ENCODE measurements at places on chromosomes 1 and 21. TPM values are rescaled to one million over a fixed set of nuclear protein-coding genes. Genes with fewer than 3 reads are reported as not detected.

- DNase-seq = peak; percentile 66
Measured at GRCh38 chr1:168439456-168440375, 104.1 kb downstream of the XCL2 start.

DNA sequence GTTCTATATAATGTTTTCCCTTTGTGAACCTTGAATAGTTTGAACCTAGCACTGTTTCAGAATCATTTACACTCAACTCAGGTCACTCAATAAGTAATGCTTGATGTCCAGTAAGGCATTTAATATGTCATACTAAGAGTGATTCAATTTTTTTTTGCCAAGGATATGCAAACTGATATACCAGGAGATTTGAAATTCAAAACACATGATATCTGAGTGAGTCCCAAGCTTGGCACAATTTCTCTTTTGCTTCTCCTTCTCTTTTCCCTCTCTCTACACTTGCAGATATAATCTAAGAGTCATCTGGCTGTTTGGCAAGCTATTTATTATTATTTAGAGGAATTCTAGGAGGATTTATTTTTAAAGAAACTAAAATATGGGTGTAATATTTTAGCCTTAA lies 61.6 kb upstream of the SPAG17 start:
- DNase-seq = no peak

GRCh38 chr1:31036749-31037500 lies 28.6 kb downstream of the PUM1 start:
- no peak for DNase-seq

DNA sequence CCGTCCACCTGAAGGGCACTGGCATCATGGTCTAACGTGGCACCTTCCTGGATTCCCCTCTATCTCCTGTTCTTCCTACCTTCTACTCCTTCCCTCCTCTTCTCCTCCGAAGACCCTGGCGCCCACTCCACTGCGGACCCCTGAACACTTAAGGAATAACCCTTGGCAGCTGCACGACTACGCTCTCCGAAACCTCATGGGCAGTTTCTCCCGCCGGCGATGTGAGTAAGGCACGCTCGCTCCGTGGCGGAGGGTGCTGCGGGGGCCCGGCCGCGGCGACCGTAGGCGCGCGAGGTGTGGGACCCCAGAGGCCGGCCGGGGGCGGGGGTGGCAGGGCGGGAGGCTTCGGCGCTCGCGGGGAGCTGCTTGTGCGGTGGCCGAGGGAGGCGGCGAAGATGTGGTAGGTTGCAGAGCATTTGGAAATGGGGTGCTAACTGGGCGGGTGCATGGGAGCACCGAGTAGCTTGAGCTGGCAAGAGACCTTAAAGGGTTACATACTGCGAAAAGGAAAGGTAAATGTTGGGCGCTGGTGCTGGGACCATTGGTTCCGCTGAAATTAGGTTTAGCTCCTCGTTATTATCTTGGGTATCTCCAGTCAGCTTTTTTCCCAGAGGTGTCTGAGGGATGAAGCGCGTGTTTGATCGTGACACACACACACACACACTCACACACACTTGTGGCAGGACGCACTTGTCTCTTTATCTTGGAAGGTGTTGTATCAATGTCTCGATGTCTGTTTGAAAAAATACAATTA lies 876 bp downstream of the LRRC7 start:
- DNase-seq = no peak

DNA sequence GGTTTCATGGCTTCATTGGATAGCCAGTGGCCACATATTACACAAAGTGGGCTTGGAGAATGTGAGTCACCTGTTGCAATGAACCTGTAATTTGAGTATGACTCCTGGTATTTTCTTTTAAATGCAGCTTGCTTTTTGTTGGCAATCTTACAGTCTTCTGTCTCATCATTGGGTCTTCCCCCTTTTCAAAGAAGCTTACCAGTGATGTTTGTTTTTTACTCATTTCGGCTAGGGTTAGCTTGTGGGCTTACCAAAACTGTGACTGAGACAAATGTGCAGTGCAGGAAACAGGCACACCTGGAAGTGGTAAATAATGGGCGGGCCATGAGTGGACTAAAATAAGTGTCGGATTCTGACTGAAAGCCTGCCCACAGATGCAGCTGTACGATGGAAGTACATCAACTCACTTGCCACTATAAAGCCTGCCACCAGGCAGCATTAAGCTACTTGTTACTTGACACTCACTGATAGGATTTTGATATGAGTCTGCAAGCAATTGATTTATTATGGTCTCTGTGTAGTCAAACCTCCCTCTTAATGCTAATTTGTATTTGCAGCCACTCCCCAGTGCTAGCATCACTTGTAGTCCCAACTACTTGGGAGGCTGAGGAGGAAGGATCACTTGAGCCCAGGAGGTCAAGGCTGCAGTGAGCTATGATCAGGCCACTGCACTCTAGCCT lies 4.2 kb downstream of the HHAT start:
- peak; percentile 4 for DNase-seq

- DNase-seq = no peak
Measured at GRCh38 chr1:20057886-20058420, 12.0 kb upstream of the PLA2G5 start.

GRCh38 chr1:109895720-109896504 lies 14.7 kb upstream of the CSF1 start:
- DNase-seq = no peak

DNA sequence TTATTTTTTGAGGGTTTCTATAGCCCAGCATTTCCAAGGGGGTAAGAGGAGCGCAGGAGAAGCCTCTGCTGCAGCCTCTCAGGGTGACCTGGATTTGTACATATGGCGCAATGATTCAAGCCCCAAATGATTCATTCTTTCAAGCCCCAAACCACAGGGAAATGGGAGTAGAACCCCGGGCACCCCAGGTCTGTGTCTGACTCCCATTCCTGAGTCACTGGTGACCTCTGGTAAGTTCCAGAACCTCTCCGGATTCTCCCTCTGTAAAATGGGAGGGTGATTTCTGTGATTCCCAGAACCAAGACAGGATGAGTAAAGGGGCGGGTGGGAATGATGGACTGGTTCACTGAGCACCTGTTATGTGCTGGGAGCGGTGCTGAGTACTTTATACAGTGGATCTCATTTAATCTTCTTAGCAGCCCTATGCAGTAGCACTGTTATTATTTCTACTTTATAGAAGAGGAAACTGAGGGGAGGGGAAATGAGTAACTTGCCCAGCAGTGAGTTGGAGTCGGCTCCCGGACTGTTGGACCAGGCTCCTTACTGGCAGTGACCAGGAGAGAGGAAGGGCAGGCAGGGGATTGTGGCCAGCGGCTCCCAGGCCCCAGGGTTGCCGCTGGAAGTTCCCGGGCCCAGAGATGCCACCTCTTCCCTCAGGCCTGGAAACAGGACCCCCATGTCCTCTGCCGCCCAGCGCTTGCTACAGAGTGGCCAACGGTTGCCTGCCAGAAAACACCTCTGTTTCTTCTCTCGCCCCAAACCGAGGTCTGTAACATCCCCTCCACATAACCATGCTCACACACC lies 20.3 kb upstream of the SLC26A9 start:
- no peak for DNase-seq

DNA sequence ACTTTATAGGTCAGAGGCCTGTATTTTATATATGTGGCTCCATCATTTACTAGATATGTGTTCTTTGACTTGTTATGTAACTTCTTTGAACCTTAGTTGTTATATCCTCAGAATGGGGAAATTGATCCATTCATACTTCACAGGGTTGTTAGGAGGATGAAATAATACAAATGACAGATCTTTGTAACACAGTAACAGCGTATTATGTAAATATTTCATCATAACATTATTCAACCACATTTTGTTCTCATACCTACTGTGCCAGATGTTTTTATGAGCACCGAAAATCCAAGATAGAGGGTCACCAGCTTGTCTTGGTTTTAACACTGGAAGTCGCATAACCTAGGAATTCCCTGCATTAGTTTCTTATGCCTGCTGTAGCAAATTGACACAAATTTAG lies 3.3 kb downstream of the SUCO start:
- DNase-seq = no peak

- DNase-seq = no peak
Measured at GRCh38 chr1:183472488-183473216, at the start of gene SMG7. Gene SMG7, plus strand, starts transcription at chr1:183472499. Its CDS starts 122 bp downstream, at chr1:183472621.

- no peak for DNase-seq
Measured at GRCh38 chr1:235857756-235858155, 8.9 kb downstream of the LYST start.

- DNase-seq = no peak
Measured at GRCh38 chr21:41579692-41580091, 71.7 kb upstream of the TMPRSS2 start.

DNA sequence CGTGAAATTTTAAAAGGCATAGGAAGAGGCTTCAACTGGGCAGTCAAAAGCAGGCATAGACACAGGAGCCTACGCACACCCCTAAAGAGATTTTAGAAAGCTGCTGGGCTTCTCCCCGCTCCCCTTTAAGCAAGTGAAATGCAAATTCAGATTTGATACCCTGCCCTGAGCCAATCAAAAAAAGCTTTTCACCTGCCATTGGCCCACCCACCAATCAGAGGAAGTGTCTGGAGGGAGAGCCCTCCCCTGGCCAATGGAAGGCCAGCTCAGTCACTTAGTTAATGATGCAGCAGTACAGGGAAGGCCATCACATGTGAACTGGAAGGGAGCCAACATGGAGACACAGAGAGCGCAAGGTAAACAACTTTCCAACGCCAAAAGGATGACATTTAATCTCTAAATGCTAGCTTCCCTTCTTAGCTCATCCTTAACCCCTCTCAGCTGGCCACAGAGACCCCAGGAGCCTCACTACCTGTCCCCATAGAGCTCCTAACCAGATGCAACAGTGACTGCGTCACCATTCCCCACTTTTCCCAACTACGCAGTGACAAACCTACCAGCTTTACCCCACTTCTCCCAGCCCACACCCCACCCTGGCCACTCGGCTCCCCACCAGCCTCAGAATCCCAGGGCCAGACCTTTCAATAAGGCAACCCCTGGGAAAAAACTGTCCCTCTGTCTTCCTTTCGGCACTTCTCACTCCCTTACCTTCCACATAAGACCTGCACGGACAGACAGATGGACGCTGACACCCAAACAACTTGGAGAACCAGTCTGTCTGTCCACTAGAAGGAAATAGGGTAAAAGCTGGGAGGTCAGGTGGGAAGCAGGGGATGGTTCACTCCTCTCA lies 71.0 kb downstream of the CD46 start:
- peak; percentile 77 for DNase-seq

DNA sequence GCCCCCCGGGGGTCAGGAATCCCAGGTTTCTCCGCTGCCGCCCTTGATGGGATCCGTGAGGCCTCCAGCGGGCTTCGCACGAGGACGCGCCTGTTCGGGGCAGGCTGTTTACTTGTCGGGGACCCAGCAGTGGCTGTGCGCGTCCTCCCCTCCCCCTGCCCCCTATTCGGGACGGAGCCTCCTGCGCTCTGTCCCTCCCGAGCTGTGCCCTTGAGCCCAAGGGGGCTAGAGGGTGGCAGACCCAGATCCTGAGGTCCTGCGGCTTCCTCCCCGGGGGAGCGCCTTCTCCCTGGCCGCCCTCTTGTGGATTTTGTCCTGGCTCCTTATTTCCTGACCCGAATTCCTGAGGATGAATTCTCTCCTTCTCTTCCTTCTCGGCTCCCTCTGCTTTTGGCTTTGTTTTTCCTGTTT lies 38.4 kb downstream of the PIK3CD start:
- DNase-seq = peak; percentile 13

- no peak for DNase-seq
Measured at GRCh38 chr1:18132711-18133541, 25.3 kb downstream of the IGSF21 start.

DNA sequence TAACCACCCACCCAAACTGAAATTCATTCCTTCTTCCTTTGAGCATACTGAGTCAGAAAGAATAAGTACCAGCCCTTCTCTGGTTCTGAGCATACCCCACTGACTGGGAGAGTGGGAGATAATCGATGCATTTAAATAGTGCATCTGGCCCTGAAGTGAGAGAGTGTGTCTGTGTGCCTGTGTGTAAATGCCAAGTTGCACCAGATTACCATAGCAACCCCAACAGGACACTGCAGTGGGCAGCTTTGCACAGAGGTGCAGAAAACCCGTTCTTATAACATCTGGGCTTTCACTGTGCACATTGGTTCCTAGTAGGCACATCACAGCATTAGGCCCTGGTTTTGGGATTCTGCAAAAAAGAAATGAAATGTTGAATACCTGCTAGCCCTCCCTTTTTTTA lies 2.3 kb downstream of the ASTN1 start:
- no peak for DNase-seq

DNA sequence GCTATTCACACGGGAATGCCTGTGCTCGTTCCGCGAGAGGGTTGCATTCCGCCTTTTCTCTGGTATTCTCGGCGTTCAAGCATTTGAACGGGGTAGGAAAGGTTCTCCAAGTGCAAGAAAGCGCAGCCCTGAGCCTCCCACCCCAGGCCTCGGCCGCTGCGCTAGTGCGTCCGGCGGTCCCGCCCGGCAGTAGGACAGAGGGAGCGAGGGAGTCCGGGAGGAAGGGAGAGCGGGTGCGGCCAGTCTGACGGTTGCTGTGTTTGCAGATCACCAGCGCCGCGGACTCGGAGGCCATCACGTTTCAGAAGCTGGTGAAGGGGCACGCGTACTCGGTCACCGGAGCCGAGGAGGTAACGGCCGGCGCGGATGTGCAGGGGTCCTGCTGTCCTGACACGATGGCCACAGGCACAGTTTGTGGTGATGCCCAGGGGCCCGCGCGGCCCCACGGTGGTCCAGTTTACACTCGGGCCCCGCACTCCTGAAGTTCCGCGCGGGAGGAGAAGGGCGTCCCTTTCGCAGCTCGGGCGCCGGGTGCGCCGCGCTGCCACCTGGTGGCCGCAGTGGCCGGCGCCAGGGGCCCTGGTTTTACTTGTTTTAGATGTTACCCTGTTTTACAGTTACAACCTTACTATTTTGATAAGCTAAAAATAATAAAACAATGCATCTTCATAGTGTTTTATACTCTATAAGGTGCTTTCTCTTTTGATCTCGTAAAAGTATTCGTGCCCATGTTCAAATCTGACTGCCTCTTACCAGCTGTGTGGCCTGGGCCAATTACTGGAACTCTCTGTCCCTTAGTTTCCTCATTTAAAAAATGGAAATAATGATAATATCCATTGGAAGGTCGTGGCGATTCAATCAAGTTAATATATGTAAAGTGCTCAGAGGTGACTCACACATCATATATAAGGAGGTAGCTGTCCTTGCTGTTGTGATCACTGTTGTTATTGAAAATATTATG lies 36.7 kb downstream of the CAPN2 start:
- peak; percentile 67 for DNase-seq

DNA sequence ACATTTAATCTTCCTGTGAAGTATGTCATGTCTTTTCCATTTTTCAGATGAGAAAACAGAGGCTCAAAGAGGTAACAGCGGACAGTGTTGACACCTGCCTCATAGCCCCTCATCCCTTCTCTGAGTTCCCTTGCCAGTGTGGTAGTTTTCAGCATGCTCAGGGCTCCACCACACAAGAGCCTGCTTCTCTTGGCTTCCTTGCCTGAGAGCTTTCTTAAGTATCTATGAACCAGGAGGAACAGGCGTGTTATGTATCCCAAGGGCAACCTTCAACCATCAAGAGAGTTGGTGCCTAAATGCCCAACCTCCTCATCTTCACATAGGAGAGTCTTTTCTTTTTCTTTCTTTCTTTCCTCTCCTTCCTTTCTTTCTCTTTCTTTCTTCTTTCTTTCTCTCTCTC lies 5.9 kb upstream of the PAFAH2 start:
- no peak for DNase-seq

YARS1 gene
- total RNA-seq = 101 TPM

C1QC gene
- 5.1 TPM for total RNA-seq

SPRR1A gene
- total RNA-seq = not detected

CYYR1 gene
- not detected for total RNA-seq

GOLT1A gene
- total RNA-seq = not detected

RHD gene
- not detected for total RNA-seq
